ENCODE measurements at places on chromosomes 1 and 21.

GRCh38 chr21:37429356-37429755 lies 62.8 kb downstream of the DYRK1A start:
- DNase-seq = no peak

DNA sequence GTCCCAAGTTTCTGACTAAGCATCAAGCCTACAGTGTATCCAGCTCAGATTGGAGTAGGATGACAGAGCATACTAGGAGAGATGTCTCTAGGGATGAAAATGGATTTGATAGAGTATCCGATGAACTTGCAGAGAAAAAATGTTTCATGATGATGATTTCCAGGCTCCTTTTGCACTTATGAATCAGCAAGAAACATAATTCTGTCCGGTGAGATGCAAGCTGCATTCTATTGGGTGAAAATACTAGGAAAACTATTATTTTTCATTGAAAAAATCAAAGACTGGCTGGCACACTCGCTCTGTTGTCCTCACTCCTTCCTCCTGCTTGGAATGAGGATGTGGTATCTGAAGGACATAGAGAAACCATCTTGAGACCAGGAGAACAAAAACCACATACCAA lies 35.4 kb upstream of the RAB3GAP2 start:
- DNase-seq = no peak

GRCh38 chr21:17146426-17146825 lies 366.4 kb upstream of the CXADR start:
- no peak for DNase-seq

- DNase-seq = no peak
Measured at GRCh38 chr21:39696618-39697017, 48.4 kb upstream of the IGSF5 start.

GRCh38 chr21:44579056-44579832 lies 1.2 kb downstream of the KRTAP10-5 start:
- DNase-seq = no peak

GRCh38 chr1:234838182-234838581 lies 228.2 kb upstream of the IRF2BP2 start:
- no peak for DNase-seq

DNA sequence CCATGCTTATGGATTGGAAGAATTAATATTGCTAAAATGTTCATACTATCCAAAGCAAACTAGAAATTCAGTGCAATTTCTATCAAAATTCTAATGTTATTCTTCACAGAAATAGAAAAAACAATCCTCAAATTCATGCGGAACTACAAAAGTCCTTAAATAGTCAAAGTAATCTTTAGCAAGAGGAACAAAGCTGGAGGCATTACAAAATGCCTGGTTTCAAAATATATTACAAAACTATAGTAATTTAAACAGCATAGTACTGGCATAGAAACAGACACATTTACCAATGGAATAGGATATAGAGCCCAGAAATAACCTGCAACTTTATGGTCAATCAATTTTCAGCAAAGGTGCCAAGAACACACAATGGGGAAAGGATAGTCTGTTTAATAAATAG lies 3.8 kb downstream of the CTSS start:
- no peak for DNase-seq

Measured in putamen (tissue), 1 donor.